Esophagus mucosa (tissue), 1 donor: ENCODE measurements at places on chromosomes 2 and 18. TPM values are rescaled to one million over a fixed set of nuclear protein-coding genes. Genes with fewer than 3 reads are reported as not detected.

Gene ARHGAP15
- 2.6 TPM for total RNA-seq

Gene DYNAP
- 26.2 TPM for total RNA-seq

Gene ORC2
- total RNA-seq: 21.8 TPM

Gene LRATD1
- 74.7 TPM for total RNA-seq

Gene NMUR1
- total RNA-seq: 0.08 TPM
